ENCODE measurements at places on chromosomes 13 and 19.

- DNase-seq = peak; percentile 87
Measured at GRCh38 chr19:27793128-27793643, 1419.8 kb downstream of the UQCRFS1 start.

DNA sequence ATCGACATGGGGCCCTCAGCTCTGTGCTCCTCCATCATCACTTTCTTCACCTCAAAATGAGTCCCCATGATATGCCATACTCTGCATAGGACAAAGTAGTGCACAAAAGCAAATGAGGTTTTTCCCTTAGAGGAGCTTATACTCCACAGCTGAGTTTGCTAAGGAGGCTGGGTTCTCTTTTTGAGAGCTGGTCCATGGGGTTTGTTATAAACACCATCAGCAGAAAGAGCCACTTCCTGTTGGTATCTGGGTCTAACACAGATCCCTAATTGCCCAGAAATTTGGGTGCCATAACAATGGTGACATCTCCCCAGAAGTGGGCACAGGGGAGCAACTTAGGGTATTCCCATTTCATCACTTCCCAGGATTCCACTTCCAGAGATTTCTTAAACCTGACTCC lies 395.7 kb downstream of the FOXO1 start:
- no peak for DNase-seq

DNA sequence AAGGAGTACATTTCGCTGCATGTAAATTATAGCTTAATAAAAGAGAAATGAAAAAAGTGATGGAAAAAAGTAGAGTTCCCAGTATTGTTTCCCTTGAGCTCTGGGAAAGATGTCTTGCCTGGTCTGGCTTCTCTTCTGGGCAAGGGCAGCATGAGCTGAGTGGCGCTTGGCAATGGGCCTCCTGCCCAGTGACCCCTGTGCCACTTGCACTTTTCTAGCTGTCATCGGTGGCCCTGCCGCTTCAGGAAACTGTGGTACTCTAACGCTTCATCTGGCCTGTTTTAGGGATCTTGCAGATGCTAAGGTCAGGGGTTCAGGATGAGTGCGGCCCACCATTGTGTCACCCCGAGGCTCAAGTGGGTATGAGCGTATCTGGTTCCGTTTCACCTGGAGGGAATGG lies 161.4 kb downstream of the MTUS2 start:
- no peak for DNase-seq

- peak; percentile 54 for DNase-seq
Measured at GRCh38 chr13:52159159-52159982, at the start of gene NEK3. NEK3 (minus strand) TSS chr13:52159597; CDS start chr13:52156191, 3,406 bp downstream.

GRCh38 chr19:50551034-50551714 lies 17.1 kb downstream of the LRRC4B start:
- DNase-seq = no peak

- DNase-seq = no peak
Measured at GRCh38 chr19:291006-291521, at the start of gene PLPP2. PLPP2 (minus strand) TSS chr19:291403; CDS start chr19:291336, 67 bp downstream.

DNA sequence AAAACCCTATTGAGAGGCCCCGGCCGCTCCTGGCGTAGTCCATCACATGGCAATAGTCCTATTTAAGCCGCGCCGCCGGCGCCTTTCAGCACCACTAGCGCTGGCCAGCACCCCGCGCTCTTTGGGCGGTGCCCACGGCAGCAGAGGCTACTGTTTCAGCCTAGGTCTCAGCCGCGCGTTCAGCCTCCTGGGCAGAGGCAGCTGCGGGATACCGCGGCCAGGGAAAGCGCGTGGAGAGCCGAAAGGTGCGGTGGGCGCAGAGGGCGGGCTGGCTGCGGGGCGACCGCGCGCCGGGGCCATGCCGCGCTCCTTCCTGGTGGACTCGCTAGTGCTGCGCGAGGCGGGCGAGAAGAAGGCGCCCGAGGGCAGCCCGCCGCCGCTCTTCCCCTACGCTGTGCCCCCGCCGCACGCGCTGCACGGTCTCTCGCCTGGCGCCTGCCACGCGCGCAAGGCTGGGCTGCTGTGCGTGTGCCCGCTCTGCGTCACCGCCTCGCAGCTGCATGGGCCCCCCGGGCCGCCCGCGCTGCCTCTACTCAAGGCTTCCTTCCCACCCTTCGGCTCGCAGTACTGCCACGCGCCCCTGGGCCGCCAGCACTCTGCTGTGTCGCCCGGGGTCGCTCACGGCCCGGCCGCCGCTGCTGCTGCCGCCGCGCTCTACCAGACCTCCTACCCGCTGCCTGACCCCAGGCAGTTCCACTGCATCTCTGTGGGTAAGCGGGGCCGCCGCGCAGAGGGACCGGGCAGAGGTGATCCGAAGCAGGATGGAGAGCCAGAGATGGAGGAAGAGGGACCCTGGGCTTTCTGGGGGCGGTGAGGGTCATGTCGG lies at the start of gene GSX1:
TSS of gene GSX1 (plus strand) at position 91 of the 826 bp plus-strand sequence. CDS start at position 299, 208 bp downstream.
- DNase-seq = peak; percentile 73

DNA sequence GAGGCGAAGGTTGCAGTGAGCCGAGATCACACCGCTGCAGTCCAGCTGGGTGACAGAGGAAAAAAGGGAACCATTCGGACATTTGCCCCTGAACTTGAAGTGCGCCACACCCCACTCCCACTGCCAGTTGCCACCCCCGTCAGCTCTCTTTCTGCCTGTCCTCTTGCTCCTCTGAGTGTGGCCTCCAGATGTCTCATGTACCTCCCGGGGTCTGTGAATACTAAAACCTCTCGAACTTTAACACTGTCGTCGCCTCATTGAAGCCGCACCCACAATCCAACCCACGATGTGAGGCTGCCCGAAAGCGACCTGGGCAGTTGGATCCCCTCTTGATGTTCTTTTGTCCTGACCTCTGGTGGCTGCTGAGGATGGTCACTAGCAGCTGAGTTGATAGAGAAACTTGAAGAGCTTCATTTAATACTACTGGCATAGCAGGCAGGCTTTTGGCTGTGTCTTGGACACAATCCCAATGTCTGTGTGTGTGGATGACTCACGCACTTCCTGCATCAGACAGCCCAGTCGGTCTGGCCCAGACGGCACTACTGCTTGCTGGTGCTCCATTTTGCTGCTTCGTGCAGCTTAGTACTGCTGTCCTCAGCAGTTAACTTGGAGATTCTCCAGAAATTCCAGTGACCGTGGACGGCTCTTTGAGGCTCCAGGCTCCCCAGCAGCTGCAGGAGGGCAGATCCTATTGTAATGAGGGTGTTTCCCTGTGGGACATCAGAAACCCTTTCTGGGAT lies 4.2 kb downstream of the FPR3 start:
- no peak for DNase-seq

DNA sequence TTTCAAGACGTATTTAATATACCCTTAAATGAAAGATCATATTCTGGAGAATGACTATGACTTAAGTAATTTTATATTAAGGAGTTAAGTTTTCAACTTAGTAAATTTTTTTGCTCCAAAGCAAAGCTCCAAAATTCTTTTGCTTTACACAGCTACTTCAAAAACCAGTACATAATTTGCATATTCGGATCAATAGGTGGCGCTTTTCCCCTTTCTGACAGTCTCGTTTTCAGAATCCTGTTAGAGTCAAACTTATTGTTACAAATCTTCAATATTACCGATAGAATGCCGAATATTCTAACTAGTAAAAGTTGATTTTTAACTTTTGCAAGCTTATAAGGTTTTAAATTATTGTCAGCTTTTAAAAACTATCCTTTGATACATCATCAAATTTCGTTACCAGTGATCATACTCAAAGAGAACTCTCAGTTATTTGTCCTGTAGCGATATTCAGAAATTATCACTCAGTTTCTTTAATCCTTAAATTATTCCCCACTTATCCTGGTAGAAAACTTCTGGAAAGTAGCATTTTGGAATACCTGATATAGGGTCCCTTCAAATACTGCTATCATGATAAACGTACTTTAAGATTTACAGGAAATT lies 852.7 kb upstream of the KLHL1 start:
- DNase-seq = peak; percentile 4

DNA sequence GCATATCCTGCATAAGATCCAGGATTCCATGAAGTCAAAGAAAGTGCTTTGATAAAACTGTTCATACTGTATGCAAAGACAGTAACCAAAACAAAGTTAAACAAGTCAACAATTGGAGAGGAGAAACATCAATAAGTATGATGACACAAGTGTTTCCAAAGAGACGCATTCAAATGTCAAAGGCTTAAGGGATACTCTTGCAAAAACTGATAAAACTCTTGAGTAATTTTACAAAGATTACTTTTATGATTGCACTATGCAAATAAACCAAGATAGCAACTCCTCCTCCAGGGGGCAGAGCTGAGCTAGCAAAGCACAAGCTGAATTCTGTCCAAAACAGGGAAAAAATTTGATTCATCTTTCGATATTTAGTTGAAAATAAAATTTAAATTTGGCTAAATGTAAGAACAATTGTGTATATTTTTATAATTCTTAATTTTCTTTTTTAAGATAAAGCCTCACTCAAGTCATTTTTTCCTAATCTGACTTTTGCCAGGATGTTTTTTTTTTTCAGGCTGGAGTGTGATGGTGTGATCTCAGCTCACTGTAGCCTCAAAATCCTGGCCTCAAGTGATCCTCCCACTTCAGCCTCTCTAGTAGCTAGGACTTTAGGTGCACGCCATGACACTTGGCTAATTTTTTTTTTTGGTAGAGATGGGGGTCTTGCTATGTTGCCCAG lies 84.0 kb downstream of the MZT1 start:
- peak; percentile 79 for DNase-seq

GRCh38 chr13:30863796-30864195 lies 42.3 kb upstream of the MEDAG start:
- DNase-seq = no peak

DNA sequence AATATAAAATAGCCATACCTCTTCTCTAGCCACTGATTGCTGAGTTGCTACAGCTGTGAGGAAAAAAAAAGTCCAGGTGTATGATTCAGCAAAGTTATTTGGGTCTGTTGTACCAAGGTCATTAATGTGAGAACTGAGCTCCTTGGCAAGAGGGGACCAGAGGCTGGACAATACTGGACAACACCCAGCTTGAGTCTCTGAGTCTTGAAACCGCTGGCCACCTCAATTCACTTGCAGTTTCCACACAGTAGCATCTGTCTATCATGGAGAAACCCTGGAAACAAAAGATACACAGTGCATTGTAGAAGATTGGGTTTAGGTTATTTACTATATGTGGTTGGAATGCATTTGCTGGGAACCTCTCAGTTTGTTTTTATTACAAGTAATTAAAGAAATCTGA lies 60.4 kb downstream of the WDFY2 start:
- DNase-seq = no peak

GRCh38 chr19:10420444-10421239 lies at the start of gene PDE4A:
PDE4A (plus strand) TSS chr19:10420538; CDS start chr19:10420765, 227 bp downstream.
- DNase-seq = peak; percentile 86

- DNase-seq = peak; percentile 25
Measured at GRCh38 chr13:28820099-28821051, at the start of gene MTUS2. MTUS2 (plus strand) TSS chr13:28820339.

- peak; percentile 44 for DNase-seq
Measured at GRCh38 chr19:588741-589692, 664 bp upstream of the HCN2 start.
